Natural killer cell treated with Interleukin-12 subunit alpha and Interleukin-12 subunit beta and Interleukin-15 and Interleukin-18, amount 100 ng/mL, for 72 hours (primary cell): ENCODE measurements at places on chromosomes 6 and 20. TPM values are rescaled to one million over a fixed set of nuclear protein-coding genes. Genes with fewer than 3 reads are reported as not detected.

GRCh38 chr6:89379281-89379680 is 26.8 kb upstream of the UBE2J1 start:
- peaks cover 51% of the 10 kb centered on the region for H3K27me3 ChIP-seq
- no peaks in the 10 kb centered on the region for H3K36me3 ChIP-seq
- peak overlapping the region; percentile 38 for H3K27ac ChIP-seq
- peaks cover 8% of the 10 kb centered on the region for H3K4me1 ChIP-seq
- H3K4me3 ChIP-seq: no peak overlapping the region

GRCh38 chr6:2221726-2222274 is 23.6 kb downstream of the GMDS start:
- H3K4me1 ChIP-seq: peaks cover 20% of the 10 kb centered on the region
- H3K36me3 ChIP-seq: no peaks in the 10 kb centered on the region
- H3K27me3 ChIP-seq: no peaks in the 10 kb centered on the region
- peak overlapping the region; percentile 82 for H3K27ac ChIP-seq
- H3K4me3 ChIP-seq: peak overlapping the region; percentile 76

SUMO4 gene
- total RNA-seq: 9.0 TPM

SLC26A8 gene
- 0.33 TPM for total RNA-seq

DNA sequence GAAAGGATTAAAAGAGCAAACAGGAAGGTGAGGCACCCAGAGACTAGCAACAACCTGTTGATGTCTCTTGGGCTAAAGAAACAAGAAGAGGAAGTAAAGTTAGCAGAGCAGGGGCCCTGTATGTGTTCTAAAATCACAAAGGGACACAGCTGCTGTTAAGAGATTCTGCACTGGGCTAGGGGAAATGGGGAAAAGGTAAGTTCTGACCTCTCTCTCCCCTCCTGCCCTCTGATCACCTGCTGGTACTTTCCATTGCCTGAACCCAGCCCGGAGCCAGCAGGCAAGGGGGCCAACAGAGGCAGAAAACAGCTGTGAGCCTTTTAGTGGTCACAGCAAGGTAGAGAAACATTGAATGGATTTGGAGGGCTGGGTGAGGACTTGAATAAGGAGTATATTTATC is 13.5 kb upstream of the CNR1 start:
- no peak overlapping the region for H3K27ac ChIP-seq
- H3K27me3 ChIP-seq: peaks cover 54% of the 10 kb centered on the region
- no peaks in the 10 kb centered on the region for H3K36me3 ChIP-seq
- H3K4me3 ChIP-seq: no peak overlapping the region
- no peaks in the 10 kb centered on the region for H3K4me1 ChIP-seq

DNA sequence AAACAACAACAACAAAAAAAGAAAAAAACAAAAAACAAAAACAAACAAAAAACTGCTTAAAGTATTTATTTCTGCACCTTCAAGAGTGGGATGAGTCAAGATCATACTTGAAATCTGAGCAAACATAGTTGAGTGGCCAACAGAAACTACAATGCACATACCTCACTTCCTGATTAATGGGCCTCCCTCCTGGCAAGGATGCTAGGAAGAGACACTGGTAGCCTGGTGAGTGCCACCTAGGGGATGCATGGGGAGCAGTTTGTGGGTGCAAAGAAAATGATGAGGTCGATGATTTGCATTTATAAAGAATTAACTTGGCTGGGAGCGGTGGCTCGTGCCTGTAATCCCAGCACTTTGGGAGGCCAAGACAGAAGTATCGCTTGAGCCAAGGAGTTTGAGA is 808.1 kb downstream of the MAFB start:
- H3K27ac ChIP-seq: no peak overlapping the region
- no peak overlapping the region for H3K4me3 ChIP-seq
- no peaks in the 10 kb centered on the region for H3K4me1 ChIP-seq
- H3K27me3 ChIP-seq: no peaks in the 10 kb centered on the region

HLA-C gene
- total RNA-seq: 1,894 TPM

- no peak overlapping the region for H3K27ac ChIP-seq
- H3K4me3 ChIP-seq: no peak overlapping the region
- H3K27me3 ChIP-seq: peaks cover 21% of the 10 kb centered on the region
- DNase-seq: no peak
Measured at GRCh38 chr20:44761423-44761822, 15.8 kb downstream of the KCNK15 start.

GRCh38 chr6:56808871-56809359 is 146.0 kb upstream of the BEND6 start:
- no peaks in the 10 kb centered on the region for H3K4me1 ChIP-seq
- no peak overlapping the region for H3K27ac ChIP-seq
- DNase-seq: no peak
- H3K36me3 ChIP-seq: no peaks in the 10 kb centered on the region
- no peak overlapping the region for H3K4me3 ChIP-seq

GRCh38 chr6:147961481-147962141 is 381.0 kb upstream of the SASH1 start:
- H3K27ac ChIP-seq: no peak overlapping the region
- no peak overlapping the region for H3K4me3 ChIP-seq
- no peaks in the 10 kb centered on the region for H3K4me1 ChIP-seq
- no peaks in the 10 kb centered on the region for H3K36me3 ChIP-seq

BTBD3 gene
- 4.7 TPM for total RNA-seq

GRCh38 chr6:30819297-30819917 is 64.9 kb upstream of the DDR1 start:
- H3K27ac ChIP-seq: peak overlapping the region; percentile 87
- H3K27me3 ChIP-seq: no peaks in the 10 kb centered on the region
- no peak for DNase-seq
- peaks cover 57% of the 10 kb centered on the region for H3K4me1 ChIP-seq
- peaks cover 10% of the 10 kb centered on the region for H3K36me3 ChIP-seq

DNA sequence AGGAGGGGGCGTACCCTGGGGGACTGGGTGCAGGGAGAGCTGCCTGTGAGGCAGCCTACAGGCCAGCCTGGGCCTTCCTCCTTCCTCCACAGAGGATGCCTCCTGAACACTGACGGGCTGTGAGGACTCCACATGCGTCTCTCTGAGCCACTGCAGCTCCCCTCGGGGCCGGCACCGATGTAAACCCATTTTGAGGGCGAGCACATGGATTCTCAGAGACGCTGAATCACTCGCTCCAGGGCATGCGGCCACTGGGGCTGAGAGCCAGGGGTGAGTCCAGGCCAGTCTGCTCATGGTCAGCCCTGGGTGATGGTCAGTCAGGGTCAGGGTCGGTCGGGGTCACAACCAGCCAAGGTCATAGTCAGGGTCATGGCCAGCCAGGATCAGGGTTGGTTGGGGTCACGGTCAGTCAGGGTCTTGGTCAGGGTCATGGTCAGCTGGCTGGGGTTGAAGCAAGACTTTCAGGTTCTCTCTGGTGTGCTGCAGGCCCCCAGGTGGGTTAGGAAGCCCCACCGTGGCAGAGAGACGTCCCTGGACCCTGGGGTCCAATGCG is 14.7 kb upstream of the RBBP8NL start:
- no peak overlapping the region for H3K4me3 ChIP-seq
- no peaks in the 10 kb centered on the region for H3K36me3 ChIP-seq
- no peak overlapping the region for H3K27ac ChIP-seq
